CD14-positive monocyte (primary cell): ENCODE measurements at places on chromosomes 6 and 20. TPM values are rescaled to one million over a fixed set of nuclear protein-coding genes. Genes with fewer than 3 reads are reported as not detected.
A peak's percentile ranks its signal among the peaks of the same experiment; 100 is the strongest.

DNA sequence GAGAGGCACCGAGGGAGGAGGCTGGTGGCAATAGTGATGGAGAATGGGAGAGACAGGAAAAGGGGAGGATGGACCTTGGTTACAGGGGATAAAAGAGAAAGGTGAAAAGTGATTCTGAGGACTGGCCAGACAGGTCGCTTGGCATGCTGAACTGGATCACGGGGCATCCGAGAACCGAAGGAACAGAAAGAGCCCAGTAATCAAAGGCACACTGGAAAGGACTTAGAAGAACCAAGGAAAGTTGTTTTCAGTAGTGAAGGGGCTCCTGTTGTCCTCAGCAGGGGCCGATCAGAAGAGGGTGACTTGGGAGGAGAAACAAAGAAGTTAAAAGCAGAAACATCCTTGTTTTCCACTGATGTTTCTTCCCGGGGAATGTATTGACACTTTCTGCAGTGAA, 18.9 kb downstream of the SYTL3 start:
- peak overlapping the region; percentile 94 for H3K27ac ChIP-seq
- peaks cover 64% of the 10 kb centered on the region for H3K4me1 ChIP-seq
- H3K4me3 ChIP-seq = peak overlapping the region; percentile 37
- no peaks in the 10 kb centered on the region for H3K36me3 ChIP-seq
- no peak for DNase-seq

DNA sequence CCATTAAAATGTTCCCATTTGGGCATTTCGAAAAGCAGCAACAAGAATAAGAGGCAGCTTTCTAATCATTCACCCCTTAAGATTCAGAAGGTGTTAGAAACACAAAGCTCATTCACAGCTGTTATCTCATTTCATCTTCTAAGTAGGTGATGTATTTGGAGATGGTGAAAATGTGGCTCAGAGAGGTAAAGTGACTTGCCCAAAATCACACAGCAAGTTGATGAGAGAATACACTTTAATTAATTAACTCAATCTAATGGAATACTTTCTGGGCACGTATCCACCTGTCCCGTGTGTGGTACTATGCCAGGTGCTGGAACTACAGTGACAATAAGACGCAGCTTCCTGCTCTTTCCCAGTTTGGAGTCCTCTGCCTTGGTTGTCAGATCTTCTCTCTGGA, 147.4 kb upstream of the LRFN2 start:
- H3K4me3 ChIP-seq = no peak overlapping the region
- H3K27me3 ChIP-seq = peaks cover 2% of the 10 kb centered on the region
- H3K36me3 ChIP-seq = no peaks in the 10 kb centered on the region

- H3K4me3 ChIP-seq = no peak overlapping the region
- no peaks in the 10 kb centered on the region for H3K36me3 ChIP-seq
- no peak overlapping the region for H3K27ac ChIP-seq
- no peak for DNase-seq
- H3K27me3 ChIP-seq = no peaks in the 10 kb centered on the region
These were observed 119.1 kb upstream of the CD93 start for GRCh38 chr20:23205211-23205610.

ADISSP gene
- 78.5 and 151 TPM in 2 replicates for polyA plus RNA-seq

DNA sequence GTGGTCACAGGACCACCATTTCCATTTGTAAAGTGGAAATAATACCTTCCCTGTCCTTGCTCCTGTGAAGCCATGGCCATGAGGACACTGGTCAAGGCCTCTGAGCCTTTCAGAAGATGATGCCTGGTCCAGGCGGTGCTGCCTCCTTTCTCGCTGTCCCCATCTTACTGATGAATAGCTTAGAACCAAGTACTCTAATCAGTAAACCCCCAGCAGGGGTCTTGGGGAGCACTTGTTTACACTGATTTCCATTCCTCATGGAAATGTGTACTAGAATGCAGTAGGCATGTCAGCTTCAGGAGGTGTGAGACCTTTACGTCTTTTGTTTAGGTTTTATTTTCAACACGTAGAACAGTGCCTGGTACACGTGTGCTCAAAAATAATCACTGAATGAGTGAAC, 75.1 kb downstream of the DZANK1 start:
- no peak overlapping the region for H3K4me3 ChIP-seq
- H3K27me3 ChIP-seq = no peaks in the 10 kb centered on the region
- peaks cover 30% of the 10 kb centered on the region for H3K4me1 ChIP-seq

- no peaks in the 10 kb centered on the region for H3K27me3 ChIP-seq
- DNase-seq = no peak
- H3K27ac ChIP-seq = no peak overlapping the region
- H3K36me3 ChIP-seq = no peaks in the 10 kb centered on the region
These were observed 8.7 kb upstream of the NPBWR2 start for GRCh38 chr20:64116016-64116415.

DNA sequence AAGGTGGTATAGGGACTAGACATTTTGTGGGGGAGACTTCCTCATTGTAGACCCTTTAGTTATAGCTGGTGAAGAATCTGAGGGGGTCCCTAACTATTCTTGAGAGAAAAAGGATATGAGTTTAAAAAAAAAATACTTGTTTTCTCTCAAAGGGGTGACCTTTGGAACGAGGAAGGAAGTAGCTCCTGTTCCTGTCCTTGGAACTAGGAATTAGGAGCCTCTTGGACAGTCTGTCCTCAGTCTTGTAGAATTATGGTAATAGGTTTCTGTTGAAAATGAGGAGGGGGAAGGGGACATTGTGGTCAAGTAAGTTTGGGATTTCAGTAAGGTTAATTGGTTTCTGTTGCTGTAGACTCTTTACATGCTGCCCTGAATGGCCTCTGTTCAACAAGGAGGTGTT, 56.5 kb downstream of the PLEKHG1 start:
- no peaks in the 10 kb centered on the region for H3K4me1 ChIP-seq
- no peak overlapping the region for H3K4me3 ChIP-seq
- no peaks in the 10 kb centered on the region for H3K36me3 ChIP-seq
- H3K27me3 ChIP-seq = no peaks in the 10 kb centered on the region
- DNase-seq = no peak
- H3K27ac ChIP-seq = no peak overlapping the region

DNA sequence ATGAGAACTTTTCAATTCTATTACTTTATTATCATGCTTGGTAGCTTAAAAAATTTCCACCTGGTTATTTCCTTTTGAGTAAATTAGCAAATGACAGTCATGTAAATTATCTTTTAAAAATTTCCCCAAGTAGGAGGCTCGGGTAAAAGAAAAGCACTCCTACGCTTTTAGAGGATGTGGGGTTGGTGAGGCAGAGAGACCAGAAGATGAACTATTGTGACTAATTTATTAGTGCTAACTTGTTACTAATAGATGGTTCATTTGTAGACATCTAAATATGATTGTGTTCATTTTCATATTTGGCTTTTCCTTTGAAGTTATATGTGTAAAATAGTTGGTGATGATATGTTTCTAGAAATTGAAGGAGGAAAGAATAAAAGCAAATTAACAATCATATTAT, 27.0 kb downstream of the ZNF292 start:
- H3K4me3 ChIP-seq = no peak overlapping the region
- H3K36me3 ChIP-seq = peaks cover 10% of the 10 kb centered on the region
- no peak for DNase-seq

RAB32 gene
- 429 TPM for polyA plus RNA-seq

DNA sequence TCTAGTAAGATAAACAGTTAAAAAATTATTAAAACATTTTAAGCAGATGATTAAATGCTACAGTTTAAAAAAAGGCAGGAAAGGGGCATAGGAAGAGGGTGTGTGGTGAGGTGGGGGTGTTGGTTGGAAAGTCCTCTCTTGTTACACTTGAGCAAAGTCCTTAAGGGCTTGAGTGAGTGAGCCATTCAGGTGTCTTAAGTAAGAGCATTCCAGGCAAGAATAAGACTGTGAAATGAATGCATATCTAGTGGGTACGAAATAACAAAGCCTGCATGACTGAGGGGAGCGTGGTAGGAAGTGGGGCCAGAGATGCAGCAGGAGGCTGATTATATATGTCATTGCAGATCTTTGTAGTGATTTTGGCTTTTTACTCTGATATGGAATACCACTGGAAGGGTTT, 5.1 kb downstream of the CDKAL1 start:
- no peak overlapping the region for H3K4me3 ChIP-seq
- no peak overlapping the region for H3K27ac ChIP-seq
- H3K27me3 ChIP-seq = no peaks in the 10 kb centered on the region
- H3K4me1 ChIP-seq = peaks cover 15% of the 10 kb centered on the region
- H3K36me3 ChIP-seq = peaks cover 8% of the 10 kb centered on the region

DNA sequence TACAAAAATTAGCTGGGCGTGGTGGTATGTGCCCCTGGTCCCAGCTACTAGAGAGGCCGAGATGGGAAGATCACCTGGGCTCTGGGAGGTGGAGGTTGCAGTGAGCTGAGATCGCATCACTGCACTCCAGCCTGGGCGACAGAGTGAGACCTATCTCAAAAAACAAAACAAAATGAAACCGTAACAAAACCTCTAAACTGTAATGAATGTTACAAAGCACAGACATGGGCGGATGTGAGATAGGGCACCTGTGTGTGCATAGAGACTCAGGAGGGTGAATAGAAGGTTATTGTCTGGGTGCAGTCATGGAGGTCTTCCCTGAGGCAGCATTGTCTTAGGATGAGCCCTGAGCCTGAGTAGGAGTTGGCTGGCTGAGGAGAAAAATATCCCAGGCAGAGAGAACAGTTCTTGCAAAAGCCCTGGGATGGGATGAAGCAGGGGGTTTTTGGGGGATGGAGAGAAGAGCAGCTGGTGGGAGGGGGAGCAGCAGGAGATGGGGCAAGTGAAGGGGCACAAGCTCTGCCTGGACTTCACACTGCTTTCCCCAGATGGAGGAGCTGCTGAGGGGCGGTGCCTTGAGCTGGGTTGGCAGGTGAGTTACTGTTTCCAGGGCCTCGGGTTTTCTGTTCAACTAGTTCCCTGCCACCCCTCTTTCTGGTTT, 5.2 kb downstream of the BCAS4 start:
- H3K27me3 ChIP-seq = peaks cover 7% of the 10 kb centered on the region
- no peaks in the 10 kb centered on the region for H3K36me3 ChIP-seq
- H3K4me3 ChIP-seq = no peak overlapping the region
- H3K4me1 ChIP-seq = peaks cover 15% of the 10 kb centered on the region

DNA sequence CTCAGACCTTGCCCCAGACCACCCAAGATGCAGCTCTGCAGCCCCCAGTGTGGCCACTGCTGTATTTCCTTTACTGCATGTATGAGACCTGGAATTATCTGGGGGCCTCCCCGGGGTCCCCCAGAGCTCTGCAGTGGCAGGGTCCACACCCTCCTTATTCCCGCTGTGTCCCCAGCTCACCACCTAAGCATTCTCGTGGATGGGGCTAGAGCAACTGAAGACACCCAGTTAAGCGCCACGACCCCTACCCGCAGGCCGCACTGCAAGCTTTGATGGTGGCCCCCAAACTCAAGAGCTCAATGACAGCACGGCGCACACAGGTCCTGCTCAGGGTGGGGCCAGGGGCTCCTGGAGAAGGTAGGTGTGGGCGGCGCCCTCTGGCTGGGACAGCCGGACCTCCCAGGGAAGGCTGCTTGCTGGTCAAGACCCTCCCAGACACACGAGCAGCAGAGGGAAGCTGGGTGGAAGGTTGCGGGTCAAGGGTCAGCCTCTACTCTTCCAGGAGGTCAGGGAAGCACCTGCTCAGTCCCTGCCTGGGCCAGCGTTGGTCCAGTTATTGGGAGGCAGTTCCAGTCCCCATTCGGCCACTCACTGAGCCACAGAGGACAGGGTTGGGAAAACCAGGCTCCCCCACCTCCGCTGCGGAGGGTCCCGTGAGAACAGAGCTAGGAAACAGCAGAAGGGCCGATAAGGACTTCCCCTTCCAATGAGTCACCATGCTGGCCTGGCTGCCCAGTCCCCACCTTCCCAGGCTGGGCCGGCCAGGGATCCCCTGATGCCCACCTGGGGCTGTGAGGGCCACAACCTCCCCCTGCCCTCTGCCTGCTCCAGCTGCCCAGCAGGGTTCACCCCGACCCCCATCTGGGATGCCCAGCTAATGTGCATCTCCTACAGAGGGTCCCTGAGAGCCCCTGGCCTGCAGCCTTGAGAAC, 2.9 kb downstream of the LAMA5 start:
- peaks cover 11% of the 10 kb centered on the region for H3K4me1 ChIP-seq
- no peak for DNase-seq
- peaks cover 25% of the 10 kb centered on the region for H3K27me3 ChIP-seq
- H3K4me3 ChIP-seq = no peak overlapping the region

- no peak for DNase-seq
- no peak overlapping the region for H3K4me3 ChIP-seq
- no peak overlapping the region for H3K27ac ChIP-seq
- no peaks in the 10 kb centered on the region for H3K27me3 ChIP-seq
These were observed 1009.2 kb upstream of the GJE1 start for GRCh38 chr6:141123497-141123896.

GRCh38 chr6:37539171-37540028, 39.7 kb upstream of the CCDC167 start:
- DNase-seq = no peak
- no peaks in the 10 kb centered on the region for H3K4me1 ChIP-seq
- no peaks in the 10 kb centered on the region for H3K36me3 ChIP-seq
- H3K4me3 ChIP-seq = no peak overlapping the region
- H3K27me3 ChIP-seq = peaks cover 24% of the 10 kb centered on the region

- no peak overlapping the region for H3K27ac ChIP-seq
- peaks cover 95% of the 10 kb centered on the region for H3K36me3 ChIP-seq
- no peaks in the 10 kb centered on the region for H3K4me1 ChIP-seq
- no peak for DNase-seq
These were observed 28.1 kb downstream of the PYGB start for GRCh38 chr20:25275813-25276532.

- H3K36me3 ChIP-seq = no peaks in the 10 kb centered on the region
- no peak overlapping the region for H3K27ac ChIP-seq
- H3K4me3 ChIP-seq = no peak overlapping the region
- H3K27me3 ChIP-seq = peaks cover 92% of the 10 kb centered on the region
These were observed 5.0 kb upstream of the BHLHE23 start for GRCh38 chr20:63011798-63012197.

GRCh38 chr6:10791673-10792072, 44.1 kb downstream of the TMEM14B start:
- no peaks in the 10 kb centered on the region for H3K36me3 ChIP-seq
- no peaks in the 10 kb centered on the region for H3K27me3 ChIP-seq
- H3K27ac ChIP-seq = no peak overlapping the region
- H3K4me1 ChIP-seq = no peaks in the 10 kb centered on the region

LTA gene
- not detected for polyA plus RNA-seq

CRISP3 gene
- not detected for polyA plus RNA-seq

DNA sequence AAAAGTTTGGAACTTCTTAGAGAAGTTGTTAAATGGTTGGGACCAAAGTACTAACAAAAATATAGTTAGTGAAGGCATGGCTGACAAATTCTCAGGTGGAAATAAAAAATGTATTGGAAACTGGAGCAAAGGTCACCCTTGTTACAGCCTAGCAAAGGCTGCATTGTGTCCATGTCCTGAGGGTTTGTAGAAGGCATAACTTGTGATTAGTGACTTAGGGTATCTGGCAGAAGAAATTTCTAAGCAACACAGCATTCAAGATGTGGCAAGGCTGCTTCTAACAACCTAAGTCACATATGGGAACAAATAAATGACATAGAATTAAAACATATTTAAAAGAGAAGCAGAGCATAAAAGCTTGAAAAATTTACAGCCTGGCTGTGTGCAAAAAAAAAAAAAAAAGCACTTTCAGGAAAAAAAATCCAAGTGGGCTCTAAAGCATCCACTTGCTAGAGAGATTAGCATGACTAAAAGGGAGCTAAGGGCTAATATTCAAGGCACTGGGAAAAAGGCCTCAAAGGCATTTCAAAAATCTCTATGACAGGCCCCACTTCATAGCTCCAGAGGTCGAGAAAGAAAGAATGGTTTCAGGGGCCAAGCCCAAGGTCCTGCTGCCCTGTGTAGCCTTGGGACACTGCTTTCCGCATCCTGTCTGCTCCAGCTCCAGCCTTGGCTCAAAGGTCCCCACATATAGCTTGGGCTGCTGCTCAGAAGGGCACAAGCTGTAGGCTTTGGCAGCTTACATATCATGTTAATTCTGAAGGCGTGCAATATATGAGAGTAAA, 453.2 kb upstream of the PTCHD4 start:
- H3K36me3 ChIP-seq = no peaks in the 10 kb centered on the region
- no peaks in the 10 kb centered on the region for H3K4me1 ChIP-seq
- no peak overlapping the region for H3K27ac ChIP-seq
- H3K27me3 ChIP-seq = no peaks in the 10 kb centered on the region

PRPH2 gene
- polyA plus RNA-seq = not detected
